ENCODE measurements at places on chromosomes 2 and 18. TPM values are rescaled to one million over a fixed set of nuclear protein-coding genes. Genes with fewer than 3 reads are reported as not detected.

Gene ADAM23
- total RNA-seq = 0.28 TPM

- no peak for DNase-seq
Observed at GRCh38 chr18:55283309-55283708, 304.7 kb downstream of the TCF4 start.

DNA sequence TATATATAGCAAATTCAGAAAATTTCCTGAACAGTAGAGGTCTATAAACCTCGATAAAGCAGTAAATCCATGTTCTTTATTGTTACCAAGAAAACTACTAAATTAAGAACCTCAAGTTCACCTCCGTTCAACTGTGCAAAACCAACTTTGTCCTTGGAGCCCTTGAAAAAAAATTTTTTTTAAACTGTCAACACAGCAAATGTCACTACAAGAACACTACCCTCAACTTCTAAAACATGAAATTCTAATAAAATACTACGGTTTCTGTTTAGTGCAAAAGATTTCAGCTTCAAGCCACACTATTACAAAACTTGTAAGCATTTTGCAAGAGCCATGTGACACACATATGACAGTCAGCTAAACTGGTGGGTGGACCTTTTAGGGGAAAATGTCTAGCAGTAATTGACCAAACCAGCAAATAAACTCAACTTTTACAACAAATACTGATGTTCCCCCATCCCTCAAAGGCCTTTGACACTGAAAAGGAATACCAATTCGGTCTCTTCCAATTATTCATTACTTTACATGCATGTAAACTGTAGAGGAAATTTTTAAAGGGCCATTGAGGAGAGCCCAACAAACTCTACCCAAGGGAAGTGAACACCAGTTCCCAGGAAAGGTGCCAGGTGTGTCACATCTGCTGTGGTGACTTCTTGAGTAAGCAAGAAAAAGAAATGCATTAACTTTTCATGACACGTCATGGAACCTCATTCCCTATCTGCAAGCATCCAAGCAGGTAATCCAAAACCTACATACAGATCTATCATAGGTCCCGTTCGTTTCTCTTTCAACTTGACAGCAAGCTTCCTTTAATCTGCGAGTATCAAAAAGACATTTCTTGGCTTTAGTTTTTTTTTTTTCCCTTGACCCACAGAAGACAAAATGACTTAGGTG is 1.4 kb downstream of the RAB1A start:
- peak; percentile 13 for DNase-seq

- no peak for DNase-seq
Observed at GRCh38 chr2:204539019-204539385, 6.3 kb upstream of the PARD3B start.

- no peak for DNase-seq
Observed at GRCh38 chr2:2000724-2001061, 256.4 kb upstream of the PXDN start.

- no peak for DNase-seq
Observed at GRCh38 chr18:77056344-77057005, 76.1 kb downstream of the MBP start.

Gene LIMS2
- 0.17 TPM for total RNA-seq

DNA sequence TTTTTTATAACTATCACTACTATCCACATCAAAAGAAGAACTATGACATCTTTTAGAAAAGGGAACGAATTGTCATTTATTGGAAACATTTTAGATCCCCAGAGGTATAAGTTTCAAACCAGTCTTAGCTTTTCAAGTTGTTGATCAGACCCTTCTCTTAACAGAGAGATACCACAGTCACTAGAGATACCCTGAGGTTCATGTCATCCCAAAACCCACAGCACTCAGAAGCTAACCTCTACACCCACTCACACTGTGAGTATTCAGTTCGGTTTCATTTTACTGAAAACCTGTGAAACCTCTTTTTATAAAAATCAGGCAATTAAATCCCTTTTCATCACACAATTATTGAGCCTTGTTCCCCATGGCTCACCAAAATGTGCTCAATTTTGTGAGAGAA is 156.2 kb downstream of the DTNA start:
- DNase-seq = no peak

GRCh38 chr2:20439193-20439475 is 7.7 kb upstream of the RHOB start:
- DNase-seq = no peak

DNA sequence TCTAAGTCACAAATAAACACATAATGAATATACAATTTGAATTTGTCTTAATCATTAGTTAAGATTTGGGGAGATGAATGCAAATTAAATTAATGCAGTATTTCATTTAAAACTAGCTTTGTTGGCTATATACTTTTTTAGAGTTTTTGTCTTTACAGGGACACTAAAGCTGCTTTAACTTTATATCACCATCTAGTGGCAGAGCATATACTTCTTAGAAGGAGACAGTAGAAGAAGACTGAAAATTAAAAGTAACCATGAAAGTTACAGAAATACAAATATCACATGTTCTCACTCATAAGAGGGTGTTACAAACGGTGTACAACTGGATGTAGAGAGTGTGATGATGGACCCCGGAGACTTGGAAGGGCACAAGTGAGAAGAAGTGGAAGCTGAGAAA is 268.3 kb upstream of the NETO1 start:
- DNase-seq = peak; percentile 21

- DNase-seq = no peak
Observed at GRCh38 chr18:67406714-67407113, 109.8 kb downstream of the DSEL start.

Gene SPC25
- total RNA-seq = 15.4 TPM
